ENCODE measurements at places on chromosomes 1 and 21.

DNA sequence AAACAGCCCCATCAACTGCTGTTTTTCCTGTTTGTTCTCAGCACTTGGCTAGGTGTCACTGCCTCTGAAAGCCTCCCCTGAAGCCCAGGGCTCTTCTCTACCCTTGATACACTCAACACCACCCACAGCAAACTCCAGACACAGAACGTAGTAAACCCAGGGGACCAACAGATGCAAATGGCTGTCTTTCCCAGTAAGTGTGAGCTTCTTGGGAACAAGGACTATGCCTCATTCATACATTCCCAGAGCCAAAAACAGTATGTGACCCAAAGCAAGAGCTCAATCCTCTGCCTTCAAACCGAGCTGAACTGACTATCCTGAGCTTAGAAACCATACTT lies 4.4 kb downstream of the LBR start:
- no peak for DNase-seq

GRCh38 chr1:78375996-78376395 lies 114.8 kb upstream of the PTGFR start:
- no peak for DNase-seq

DNA sequence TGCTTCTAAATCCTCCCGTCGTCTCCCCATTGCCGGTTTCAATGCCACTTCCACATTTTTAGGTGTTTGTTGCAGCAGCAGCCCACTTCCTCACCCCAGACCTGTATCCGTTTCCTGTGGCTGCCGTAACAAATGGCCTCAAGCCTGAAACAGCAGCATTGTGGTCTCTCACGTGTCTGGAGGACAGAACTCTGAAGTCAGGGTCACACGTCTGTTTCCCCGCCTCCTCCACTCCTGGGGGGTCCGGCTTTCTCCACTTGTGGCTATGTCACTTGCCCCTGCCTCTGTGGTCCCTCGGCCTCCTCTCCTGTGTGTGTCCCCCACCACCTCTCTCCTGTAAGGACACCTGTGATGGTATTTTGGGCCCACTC lies 21.8 kb downstream of the TRPM2 start:
- no peak for DNase-seq

GRCh38 chr1:54191525-54191924 lies 8.3 kb downstream of the CYB5RL start:
- DNase-seq: no peak

GRCh38 chr1:6962996-6963911 lies 178.0 kb downstream of the CAMTA1 start:
- DNase-seq: peak; percentile 73

GRCh38 chr1:156935505-156936128 lies 15.2 kb downstream of the LRRC71 start:
- no peak for DNase-seq

DNA sequence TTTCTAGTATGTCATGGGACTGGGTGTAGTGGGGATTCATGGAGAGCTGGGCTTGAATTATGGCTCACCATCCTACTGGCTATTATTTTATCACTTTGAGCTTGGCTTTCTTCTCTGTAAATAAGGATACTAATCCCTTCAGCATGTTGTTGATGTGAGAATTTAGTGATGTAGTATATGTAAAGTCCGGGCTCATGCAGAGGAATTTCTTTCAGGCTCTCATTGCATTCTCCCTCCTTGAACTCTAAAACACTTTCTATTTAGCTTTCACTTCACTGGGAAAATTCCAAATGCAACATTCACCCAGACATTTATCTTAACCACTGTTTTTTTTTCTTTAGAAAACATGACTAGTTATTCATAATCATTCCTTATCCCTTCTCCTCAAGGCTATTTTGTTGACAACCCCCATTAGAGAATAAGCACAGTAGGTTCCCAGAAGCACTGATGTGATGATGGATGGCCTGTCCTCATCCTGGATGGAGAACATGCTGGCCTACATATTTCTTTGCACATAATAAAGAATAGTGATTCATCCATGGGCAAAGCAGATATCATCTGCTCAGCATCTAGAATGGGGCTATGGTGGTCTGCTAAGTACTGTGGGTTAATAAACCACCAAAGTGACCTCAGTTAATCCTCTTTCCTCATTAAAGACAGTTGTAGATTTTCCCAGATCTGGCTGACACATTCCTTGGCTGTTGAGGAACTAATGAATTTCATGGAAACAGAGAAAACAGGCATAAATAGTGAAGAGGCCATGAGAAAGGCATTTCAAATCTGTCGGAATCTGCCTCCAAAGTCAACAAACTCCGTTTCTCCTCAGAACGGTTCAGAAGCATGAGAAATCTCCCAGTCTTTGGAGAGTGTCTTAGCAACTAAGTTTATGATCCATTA lies 68.0 kb upstream of the CYP2J2 start:
- DNase-seq: no peak

- DNase-seq: no peak
Measured at GRCh38 chr1:232686346-232686745, 56.4 kb upstream of the SIPA1L2 start.

- no peak for DNase-seq
Measured at GRCh38 chr1:220873868-220874655, 5.2 kb upstream of the HLX start.

Data from T-helper 2 cell treated with Interferon-gamma antibody and Interleukin-4, amounts not matched to agents 5 μg/mL and 100 μg/mL, for 36 hours (primary cell).